Naive thymus-derived CD8-positive, alpha-beta T cell (primary cell): ENCODE measurements at places on chromosomes 5 and 9. TPM values are rescaled to one million over a fixed set of nuclear protein-coding genes. Genes with fewer than 3 reads are reported as not detected.

The STOM gene
- 16.0 TPM for total RNA-seq

The GLRA1 gene
- not detected for total RNA-seq

The F2RL1 gene
- 3.1 TPM for total RNA-seq

The ESM1 gene
- total RNA-seq: not detected

GRCh38 chr5:1519631-1520210 lies 4.0 kb downstream of the LPCAT1 start:
- H3K27ac ChIP-seq: no peak overlapping the region
- DNase-seq: no peak
- H3K27me3 ChIP-seq: no peaks in the 10 kb centered on the region
- H3K4me1 ChIP-seq: peaks cover 63% of the 10 kb centered on the region
- no peaks in the 10 kb centered on the region for H3K36me3 ChIP-seq

DNA sequence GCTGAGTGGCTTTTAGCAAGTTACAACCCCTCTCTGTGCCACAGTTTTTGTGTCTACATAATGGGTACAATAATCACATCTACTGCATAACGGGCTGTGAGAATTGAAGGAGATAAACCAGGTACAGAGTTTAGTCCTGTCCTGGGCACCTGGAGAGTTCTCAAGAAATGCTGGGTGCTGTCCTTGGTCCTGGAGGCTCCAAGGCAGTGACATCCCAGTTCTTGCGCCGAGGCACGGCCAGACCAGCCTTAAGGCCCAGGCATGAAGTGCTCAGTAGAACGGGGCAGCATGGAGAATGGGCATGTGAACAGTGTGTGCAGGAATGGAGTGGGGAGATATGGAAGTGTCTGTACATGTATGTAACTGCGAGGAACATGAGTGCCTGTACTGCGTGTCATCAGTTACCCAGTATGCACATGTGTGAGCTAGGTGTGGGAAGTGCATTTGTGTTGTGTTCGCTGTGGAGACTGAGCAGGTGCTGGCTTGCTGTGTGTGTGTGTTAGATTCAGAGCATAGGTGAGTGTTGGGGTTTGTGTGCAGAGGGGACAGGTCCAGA lies 6.3 kb upstream of the UNC5A start:
- peaks cover under 1% of the 10 kb centered on the region for H3K4me1 ChIP-seq
- H3K27ac ChIP-seq: no peak overlapping the region
- no peak for DNase-seq
- H3K36me3 ChIP-seq: no peaks in the 10 kb centered on the region
- H3K27me3 ChIP-seq: peaks cover 55% of the 10 kb centered on the region

DNA sequence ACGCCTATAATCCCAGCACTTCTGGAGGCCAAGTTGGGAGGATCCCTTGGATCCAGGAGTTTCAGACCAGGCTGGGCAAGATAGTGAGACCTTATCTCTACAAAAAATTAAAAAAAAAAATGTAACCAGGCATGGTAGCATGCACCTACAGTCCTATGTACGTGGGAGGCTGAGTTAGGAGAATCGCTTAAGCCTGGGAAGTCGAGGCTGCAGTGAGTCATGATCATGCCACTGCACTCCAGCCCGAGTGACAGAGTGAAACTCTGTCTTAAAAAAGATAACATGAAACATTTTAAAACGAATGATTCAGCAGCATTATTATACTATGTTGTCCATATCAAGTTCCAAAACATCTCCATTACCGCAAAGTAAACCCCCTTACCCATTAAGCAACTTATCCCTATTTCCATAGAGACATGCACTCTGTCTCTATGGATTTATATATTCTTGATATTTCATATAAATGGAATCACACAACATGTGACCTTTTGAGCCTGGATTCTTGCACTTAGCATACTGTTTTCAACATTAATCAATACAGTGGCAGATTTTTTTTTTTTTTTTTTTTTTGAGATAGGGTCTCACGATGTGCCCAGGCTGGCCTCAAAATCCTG lies 56.9 kb upstream of the MTMR12 start:
- H3K4me1 ChIP-seq: no peaks in the 10 kb centered on the region
- H3K27ac ChIP-seq: no peak overlapping the region
- no peak overlapping the region for H3K4me3 ChIP-seq
- no peaks in the 10 kb centered on the region for H3K36me3 ChIP-seq
- H3K27me3 ChIP-seq: no peaks in the 10 kb centered on the region

GRCh38 chr9:130462685-130463540 lies 18.2 kb downstream of the ASS1 start:
- peaks cover 18% of the 10 kb centered on the region for H3K27me3 ChIP-seq
- H3K4me3 ChIP-seq: no peak overlapping the region
- no peaks in the 10 kb centered on the region for H3K36me3 ChIP-seq
- DNase-seq: no peak
- H3K27ac ChIP-seq: no peak overlapping the region
- no peaks in the 10 kb centered on the region for H3K4me1 ChIP-seq

DNA sequence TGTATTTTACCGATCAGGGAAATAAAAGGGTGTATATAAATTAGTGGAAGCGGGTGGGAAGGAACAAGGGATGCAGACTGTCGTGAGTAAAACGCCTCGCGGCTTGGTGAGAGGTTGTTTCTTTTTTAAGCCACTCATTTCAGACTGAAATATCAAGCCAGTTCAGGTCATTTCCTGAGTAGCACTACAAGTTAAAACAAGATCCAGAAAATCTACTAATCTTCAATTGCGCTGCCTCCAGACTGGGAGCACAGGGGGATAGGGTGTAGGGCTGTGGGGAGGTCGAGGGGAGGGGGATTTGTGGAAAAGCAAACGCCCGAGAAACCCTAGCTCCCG lies 140.8 kb downstream of the TSSK1B start:
- H3K4me3 ChIP-seq: peak overlapping the region; percentile 95
- H3K36me3 ChIP-seq: no peaks in the 10 kb centered on the region
- DNase-seq: no peak
- H3K27ac ChIP-seq: peak overlapping the region; percentile 87
- peaks cover 33% of the 10 kb centered on the region for H3K4me1 ChIP-seq

DNA sequence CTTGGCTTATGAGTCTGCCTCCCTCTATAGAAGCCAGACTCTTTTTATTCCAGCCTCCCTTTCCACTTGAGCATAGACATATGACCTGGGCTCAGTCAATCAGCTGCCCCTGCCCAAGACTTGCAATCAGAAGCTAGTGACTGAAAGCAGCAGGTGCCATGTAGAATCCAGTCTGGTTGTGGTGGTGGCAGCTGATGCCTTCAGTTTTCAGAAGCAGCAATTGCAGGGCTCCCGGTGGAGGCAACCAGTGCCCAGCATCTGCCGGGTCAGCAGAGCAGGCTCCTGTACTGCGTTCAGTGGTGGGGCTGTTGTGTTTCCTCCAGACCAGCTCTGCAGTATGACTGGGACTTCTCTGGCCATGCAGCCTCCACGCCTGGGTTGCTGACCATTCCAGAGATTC lies 53.9 kb upstream of the PALM2AKAP2 start:
- no peak overlapping the region for H3K27ac ChIP-seq
- H3K4me3 ChIP-seq: no peak overlapping the region
- H3K27me3 ChIP-seq: peaks cover 1% of the 10 kb centered on the region
- H3K4me1 ChIP-seq: no peaks in the 10 kb centered on the region
- H3K36me3 ChIP-seq: no peaks in the 10 kb centered on the region

GRCh38 chr9:124342776-124343485 lies 72.3 kb downstream of the PSMB7 start:
- H3K4me3 ChIP-seq: no peak overlapping the region
- no peaks in the 10 kb centered on the region for H3K27me3 ChIP-seq
- H3K27ac ChIP-seq: no peak overlapping the region

GRCh38 chr5:10577371-10578292 lies 13.8 kb downstream of the ANKRD33B start:
- H3K4me1 ChIP-seq: peaks cover 2% of the 10 kb centered on the region
- H3K36me3 ChIP-seq: no peaks in the 10 kb centered on the region
- no peak overlapping the region for H3K27ac ChIP-seq
- DNase-seq: no peak

DNA sequence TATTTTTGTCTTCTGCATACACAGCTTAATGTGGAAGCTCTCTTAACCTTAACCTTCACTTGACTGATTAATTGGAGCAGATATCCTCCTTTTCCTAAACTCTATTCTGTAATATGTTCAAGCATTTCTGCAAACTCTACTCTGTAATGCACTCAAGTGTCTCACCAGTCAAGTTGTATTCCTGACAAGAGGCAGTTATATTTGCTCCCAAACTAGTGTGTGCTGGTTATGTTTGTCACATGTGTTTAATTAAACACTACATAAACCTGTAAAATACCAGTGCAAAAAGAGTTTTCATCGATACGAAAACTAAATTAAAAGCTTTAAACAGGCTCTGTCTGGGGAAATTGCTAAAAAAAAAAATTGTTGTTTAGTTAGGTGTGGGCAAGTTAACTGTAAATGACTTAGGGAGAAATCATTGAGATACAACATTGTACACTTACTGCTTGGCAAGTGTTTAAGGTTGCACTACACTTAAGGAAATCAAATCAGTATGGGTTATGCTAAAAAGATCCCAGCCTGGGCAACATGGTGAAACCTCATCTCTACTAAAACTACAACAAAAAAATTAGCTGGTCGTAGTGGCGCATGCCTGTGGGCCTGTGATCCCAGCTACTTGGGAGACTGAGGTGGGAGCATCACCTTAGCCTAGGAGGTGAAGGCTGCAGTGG lies 6.7 kb downstream of the FAF2 start:
- no peaks in the 10 kb centered on the region for H3K27me3 ChIP-seq
- DNase-seq: no peak
- H3K27ac ChIP-seq: no peak overlapping the region
- H3K4me3 ChIP-seq: no peak overlapping the region

DNA sequence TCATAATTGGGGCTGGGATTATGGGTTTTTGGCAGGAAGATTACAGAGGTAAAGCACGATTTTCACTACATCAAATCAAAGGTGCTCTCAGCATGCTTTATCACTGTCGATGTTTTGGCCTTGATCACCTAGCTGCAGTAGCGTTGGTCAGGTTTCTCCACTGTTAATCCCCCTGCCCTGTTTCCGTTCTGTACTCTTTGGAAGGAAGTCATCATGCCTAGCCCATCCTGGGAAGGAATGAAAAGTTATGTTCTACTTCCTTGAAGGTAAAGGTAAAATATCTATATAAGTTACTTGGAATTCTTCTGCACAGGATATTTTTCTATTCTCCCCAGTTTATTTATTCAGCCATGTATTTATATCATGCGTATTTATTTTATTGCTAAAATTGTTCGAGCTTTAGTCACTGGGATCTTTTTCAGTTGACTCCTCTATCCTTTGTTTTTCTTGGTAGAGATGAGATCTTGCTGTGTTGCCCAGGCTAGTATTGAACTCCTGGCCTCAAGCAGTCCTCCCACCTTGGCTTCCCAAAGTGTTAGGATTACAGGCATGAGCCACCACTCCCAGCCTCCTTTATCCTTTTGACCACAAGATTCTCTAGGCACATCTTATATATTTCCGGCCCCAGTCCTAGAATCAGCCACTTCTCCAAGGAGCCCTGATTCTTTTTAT lies 25.3 kb downstream of the FAF2 start:
- peak overlapping the region; percentile 10 for H3K27ac ChIP-seq
- peaks cover 18% of the 10 kb centered on the region for H3K4me1 ChIP-seq
- H3K36me3 ChIP-seq: peaks cover 16% of the 10 kb centered on the region
- H3K27me3 ChIP-seq: no peaks in the 10 kb centered on the region
- DNase-seq: no peak

GRCh38 chr5:56415356-56415765 lies 182.2 kb upstream of the ANKRD55 start:
- H3K27ac ChIP-seq: peak overlapping the region; percentile 30
- peaks cover 21% of the 10 kb centered on the region for H3K36me3 ChIP-seq
- H3K4me1 ChIP-seq: peaks cover 6% of the 10 kb centered on the region
- H3K27me3 ChIP-seq: no peaks in the 10 kb centered on the region
- H3K4me3 ChIP-seq: no peak overlapping the region
- DNase-seq: no peak

DNA sequence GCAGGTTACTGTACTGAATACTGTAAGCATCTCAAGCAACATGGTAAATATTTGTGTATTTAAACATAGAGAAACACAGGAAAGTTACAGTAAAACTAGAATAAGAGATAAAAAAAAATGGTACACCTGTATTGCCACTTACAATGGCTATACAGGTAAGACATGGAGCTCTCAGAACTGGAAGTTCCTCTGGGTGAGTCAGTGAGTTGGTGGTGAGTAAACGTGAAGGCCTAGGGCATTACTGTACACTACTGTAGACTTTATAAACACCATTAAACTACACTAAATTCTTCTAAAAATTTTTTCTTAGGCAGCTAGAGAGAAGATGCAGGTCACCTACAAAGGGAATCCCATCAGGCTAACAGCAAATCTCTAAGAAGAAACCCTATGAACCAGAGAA lies 872.9 kb downstream of the TAF11L14 start:
- no peaks in the 10 kb centered on the region for H3K27me3 ChIP-seq
- no peaks in the 10 kb centered on the region for H3K4me1 ChIP-seq
- H3K27ac ChIP-seq: no peak overlapping the region

DNA sequence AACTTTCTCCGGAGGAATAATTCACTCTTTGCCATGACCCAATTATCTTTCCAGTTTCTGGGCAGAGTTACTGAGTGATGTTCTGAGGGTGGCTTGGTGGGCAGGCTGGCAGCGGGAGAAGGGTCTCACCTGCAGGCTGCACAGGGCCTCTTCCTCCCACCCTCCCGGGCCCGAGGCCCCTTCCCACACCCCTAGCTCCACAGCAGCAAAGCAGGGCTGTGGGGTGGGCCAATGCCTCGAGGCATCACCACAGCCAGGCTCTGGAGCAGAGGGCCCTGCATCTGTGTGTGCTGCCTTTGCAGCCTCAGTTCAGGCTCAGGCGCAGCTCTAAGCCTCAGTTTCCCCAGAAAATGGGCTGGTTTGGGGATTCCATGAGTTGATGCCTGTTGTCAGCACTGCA lies 120.2 kb upstream of the FOXD4L5 start:
- no peak for DNase-seq
- H3K27me3 ChIP-seq: no peaks in the 10 kb centered on the region
- no peak overlapping the region for H3K27ac ChIP-seq
- no peaks in the 10 kb centered on the region for H3K36me3 ChIP-seq
- H3K4me1 ChIP-seq: no peaks in the 10 kb centered on the region
